ENCODE measurements at places on chromosomes 11 and 22.

GRCh38 chr11:6653097-6653496, 2.5 kb downstream of the DCHS1 start:
- DNase-seq, result no peak

- no peak for DNase-seq
Observed at GRCh38 chr11:65716302-65716701, 4.2 kb downstream of the KAT5 start.

GRCh38 chr22:44085743-44086270, 61.7 kb downstream of the PARVB start:
- DNase-seq, result peak; percentile 70

- DNase-seq, result no peak
Observed at GRCh38 chr22:42926104-42926503, 69.0 kb upstream of the ARFGAP3 start.

DNA sequence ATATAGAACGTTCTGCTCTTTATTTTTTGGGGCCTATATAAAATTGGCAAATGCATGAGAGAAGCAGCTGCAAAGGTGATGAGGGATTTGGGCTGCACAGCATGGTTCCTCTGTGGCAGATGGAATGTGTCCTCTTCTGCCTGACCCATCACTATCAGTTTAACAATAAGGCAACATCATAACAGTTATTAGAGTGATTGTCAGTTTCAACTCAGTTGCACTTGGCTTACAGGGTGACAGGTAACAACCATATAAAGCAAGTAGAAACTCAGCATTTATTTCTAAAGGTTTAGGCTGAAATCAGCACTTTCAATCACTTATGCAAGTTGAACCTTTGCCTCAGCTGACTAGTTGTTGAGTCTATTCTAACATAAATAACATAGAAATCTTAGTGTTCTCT, 935.4 kb upstream of the CHORDC1 start:
- no peak for DNase-seq

DNA sequence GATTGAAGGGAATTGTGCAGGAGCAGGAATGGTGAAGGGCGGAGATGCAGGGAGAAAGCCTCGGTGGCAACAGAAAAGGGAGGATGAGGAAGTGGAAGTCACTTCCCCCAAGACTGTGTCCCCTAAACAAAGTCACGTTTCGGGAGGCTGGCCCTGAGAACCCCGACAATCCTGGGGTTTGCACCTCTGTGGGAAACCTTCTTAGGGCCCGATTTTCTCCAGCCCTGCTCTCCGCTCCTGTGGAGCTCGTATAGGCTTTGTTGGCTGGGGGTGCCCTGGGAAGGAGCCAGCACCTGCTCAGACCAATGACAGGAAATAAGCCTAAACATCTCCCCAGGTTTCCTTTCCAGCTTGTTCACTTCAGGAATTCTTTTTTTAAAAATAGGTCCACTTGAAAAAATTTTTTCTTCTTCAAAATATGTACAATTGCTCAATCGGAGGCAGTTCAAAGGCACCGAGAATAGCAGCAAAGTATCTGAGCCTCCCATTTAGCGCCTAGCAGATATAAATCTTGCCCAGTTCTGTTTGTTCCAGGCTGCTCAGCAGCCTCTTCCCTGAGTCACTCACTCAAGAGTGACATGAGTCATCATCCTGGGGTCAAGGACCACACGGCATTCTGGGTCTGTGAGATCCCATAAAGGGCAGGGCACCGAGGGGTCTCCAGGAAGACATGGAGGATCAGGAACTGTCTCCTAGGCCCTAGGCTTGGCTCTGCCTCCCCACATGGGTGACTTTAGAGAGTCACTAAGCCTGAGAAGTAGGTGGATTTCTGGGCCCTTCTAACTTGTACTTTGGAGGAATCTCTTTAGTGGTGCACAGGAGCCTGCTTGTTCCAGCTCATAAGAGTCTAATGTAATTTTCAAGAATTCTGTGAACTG, 34.0 kb downstream of the IRAG1 start:
- DNase-seq, result peak; percentile 36

DNA sequence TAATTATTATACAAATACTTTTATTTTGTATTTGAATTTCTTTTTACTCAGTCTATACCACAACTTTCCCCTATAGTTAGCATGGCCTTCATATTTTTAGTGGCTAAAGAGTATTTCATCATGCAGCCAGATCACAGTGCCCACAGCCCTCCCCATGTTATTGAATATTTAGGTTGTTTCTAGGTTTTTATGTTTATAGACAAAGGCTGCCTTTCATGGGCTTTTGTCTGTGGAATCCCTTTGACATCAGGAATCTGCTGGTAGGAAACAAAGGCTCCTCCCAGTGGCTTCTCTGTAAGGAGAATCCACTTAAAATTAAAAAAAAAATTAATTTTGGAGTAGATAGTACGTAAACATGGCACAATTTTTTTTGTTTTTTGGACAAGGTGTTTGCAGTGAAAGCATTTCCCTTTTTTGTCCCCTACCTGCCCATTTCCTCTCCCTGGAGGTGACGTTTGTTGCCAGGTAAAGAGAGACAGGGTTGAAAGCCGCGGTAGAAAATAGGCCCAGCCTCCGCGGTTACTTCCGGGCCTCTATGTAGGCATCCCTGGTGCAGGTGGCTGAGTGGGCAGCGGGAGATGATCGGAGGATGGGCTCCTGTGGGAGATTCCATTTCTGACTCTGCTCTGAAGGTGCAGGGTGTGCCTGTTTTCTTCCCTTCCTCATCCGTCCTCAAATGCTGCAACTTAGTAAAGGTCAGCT, 82.2 kb upstream of the OR4B1 start:
- DNase-seq, result no peak

DNA sequence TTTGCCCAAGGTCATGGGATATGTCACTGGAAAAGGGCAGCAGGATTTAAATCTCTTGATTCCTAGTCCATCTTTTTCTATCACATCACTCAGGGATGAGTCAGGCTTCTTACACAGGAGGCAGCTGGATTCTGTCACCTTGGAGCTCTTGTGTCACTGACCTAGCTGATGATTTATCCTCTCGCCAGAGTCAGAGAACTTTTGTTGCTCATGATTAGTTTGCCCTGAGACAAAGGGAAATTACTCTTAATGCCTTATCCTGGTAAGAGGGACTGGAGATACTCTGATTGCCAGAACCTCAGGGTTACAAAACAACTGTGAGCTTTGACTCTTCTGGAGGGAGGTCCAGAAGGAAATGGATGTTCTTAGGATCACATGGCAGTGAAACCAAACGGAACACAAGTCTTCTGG, 10.1 kb downstream of the COA4 start:
- peak; percentile 94 for DNase-seq

GRCh38 chr11:1150769-1151365, 6.9 kb upstream of the MUC5AC start:
- DNase-seq, result no peak

Data from RKO (cell line).